Uterus (tissue), 4 donors: ENCODE measurements at places on chromosomes 7 and 10. TPM values are rescaled to one million over a fixed set of nuclear protein-coding genes. Genes with fewer than 3 reads are reported as not detected.

DNA sequence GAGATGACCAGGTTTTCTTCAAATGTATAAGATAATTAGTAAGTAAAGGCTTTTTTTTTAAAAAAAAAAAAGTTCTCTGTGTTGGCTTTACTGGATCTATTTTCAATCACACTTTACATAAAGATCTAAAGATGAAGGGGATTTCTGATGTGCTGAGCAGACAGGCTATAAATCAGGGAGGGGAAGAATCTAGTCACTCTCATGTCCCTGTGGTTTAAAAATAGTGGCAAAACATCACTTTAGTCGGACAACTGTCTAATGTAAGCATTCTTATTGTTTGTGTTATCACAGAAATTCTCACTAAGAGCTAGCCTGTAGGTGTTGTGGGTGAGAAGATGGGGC, 132.7 kb downstream of the ICA1 start:
- no peak overlapping the region for H3K4me3 ChIP-seq
- H3K36me3 ChIP-seq: no peaks in the 10 kb centered on the region
- no peak for DNase-seq
- H3K27ac ChIP-seq: no peak overlapping the region

GRCh38 chr7:28988810-28989209, 30.7 kb upstream of the TRIL start:
- DNase-seq: peak; percentile 60
- H3K4me3 ChIP-seq: no peak overlapping the region
- no peaks in the 10 kb centered on the region for H3K36me3 ChIP-seq
- peak overlapping the region; percentile 66 for H3K27ac ChIP-seq
- H3K4me1 ChIP-seq: peaks cover 15% of the 10 kb centered on the region

GDF2 gene
- total RNA-seq: not detected

DNA sequence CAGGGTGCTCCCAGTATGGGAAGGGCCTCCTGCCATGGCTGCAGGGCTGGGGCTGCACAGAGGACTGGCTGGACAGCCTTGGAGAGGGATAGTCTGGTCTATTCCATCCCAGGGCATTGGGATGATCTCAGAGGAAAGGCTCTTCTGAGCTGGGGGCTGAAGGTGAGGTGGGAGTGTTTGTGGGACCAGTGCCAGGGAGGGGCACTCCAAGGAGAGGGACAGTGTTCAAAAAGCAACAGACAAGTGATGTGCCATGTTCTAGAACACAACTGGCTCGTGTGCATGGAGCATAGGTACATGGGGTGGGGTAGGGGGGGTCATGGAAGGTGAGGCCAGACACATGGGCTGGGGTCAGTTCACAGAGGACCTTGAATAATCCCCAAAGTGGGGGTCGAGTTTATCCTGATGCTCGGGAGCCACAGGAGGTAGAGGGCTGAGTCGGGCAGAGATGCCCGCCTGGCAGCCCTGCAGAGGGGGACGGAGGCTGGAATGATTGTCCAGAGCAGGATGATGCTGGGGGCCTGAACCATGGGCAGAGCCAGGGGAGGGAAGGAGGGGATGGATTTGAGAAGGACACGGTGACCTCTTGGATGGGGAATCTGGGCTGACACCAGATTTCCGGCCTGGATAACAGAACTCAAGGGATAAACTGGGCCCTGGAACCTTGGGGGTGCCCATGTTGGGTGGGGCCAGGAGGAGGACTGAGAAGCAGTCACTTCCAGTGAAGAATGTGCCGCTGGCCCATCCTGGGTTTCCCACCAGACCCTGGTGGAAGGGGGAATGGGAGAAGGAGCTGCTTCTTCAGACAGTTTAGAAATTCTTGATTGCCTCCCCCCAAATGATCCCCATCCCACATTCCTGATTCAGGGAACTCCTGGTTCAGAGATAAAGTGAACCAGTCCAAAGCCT, 50.4 kb downstream of the NEURL1 start:
- peak; percentile 20 for DNase-seq
- H3K4me3 ChIP-seq: no peak overlapping the region
- H3K27ac ChIP-seq: peak overlapping the region; percentile 50
- no peaks in the 10 kb centered on the region for H3K27me3 ChIP-seq

DNA sequence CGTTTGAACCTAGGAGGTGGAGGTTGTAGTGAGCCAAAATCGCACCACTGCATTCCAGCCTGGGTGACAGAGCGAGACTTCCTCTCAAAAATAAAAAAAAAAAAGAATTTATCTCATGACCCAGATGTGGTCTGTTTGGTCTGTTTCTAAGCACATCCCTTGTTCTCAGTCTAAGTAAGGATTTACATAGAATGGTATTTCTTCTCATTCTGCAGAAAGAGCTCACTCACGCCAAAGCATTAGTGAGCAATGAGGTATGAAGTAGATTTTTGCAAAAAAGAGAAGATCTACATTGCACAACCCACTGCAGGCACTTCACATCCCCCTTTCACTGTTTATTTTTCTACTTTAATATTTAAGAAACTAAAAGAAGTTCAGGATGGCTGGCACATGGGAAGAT, 76.5 kb upstream of the FGL2 start:
- no peak overlapping the region for H3K4me3 ChIP-seq
- no peaks in the 10 kb centered on the region for H3K36me3 ChIP-seq
- H3K4me1 ChIP-seq: no peaks in the 10 kb centered on the region
- H3K27me3 ChIP-seq: no peaks in the 10 kb centered on the region
- DNase-seq: no peak
